ENCODE measurements at places on chromosomes 5 and 9. TPM values are rescaled to one million over a fixed set of nuclear protein-coding genes. Genes with fewer than 3 reads are reported as not detected.

Gene HTR1A
- not detected for total RNA-seq

DNA sequence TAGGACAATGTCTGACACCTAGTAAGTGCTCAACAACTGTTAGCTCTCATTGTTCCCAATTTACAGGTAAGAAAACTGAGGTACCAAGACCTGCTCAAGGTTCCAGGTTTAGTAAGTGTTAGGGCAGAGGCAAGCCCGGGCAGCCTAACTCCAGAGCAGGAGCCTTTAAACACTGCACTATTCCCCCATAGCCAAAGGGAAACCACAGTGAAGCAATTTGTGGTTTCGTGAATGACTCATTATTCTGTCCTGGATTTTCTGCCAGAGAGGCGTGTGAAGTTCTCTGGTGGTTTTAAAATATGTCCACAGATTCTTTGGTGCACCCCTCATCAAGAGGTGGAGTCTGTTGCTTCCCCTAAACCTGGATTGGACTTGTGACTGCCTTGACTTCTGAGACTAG, 1.0 kb upstream of the MCC start:
- DNase-seq, result no peak

Gene PFN3
- not detected for total RNA-seq

DNA sequence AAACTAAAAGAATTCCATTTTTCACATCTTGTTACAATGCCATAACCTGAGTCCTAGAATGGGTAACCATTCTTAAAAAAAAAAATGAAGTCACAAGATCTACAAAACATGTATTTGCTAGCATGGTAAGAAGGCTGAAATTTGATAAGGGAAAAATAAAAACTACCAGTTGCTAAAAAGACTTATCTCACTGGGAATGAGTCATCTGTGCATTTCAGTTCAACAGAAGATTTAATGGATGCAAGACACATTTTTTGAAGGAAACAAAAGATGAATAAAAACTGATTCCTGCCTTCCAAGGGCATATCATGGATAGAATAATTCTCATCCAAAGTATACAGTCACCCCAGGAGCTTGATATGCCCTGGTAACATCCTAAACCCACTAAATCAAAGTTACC, 47.2 kb downstream of the SGTB start:
- DNase-seq, result no peak

All from kidney (tissue), 22 donors.